ENCODE measurements at places on chromosomes 11 and 22. TPM values are rescaled to one million over a fixed set of nuclear protein-coding genes. Genes with fewer than 3 reads are reported as not detected.

DNA sequence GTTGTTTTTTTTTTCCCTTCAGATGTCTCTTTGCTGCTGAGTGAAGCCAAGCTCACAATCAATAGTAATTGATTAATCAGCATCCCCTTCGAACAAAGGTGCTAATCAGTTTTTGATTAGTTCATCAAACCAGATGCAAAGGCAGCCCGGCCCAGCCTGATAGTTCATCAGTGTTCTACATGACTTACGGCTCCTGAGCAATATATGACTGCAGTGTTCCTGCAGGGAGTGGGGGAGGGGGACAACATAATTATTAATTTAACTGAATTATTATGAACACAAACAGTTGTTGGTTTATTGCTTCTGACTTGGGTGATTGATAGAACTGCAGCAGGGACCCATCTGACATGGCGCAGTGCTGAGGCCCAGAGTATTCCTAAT is 315.3 kb downstream of the CADM1 start:
- DNase-seq, result no peak
- H3K4me1 ChIP-seq, result peaks cover 54% of the 10 kb centered on the region

- no peak overlapping the region for H3K27ac ChIP-seq
- H3K4me1 ChIP-seq, result no peaks in the 10 kb centered on the region
- H3K36me3 ChIP-seq, result no peaks in the 10 kb centered on the region
- no peaks in the 10 kb centered on the region for H3K27me3 ChIP-seq
- H3K4me3 ChIP-seq, result no peak overlapping the region
These were observed 137.0 kb upstream of the ANO3 start for GRCh38 chr11:26194881-26195280.

DNA sequence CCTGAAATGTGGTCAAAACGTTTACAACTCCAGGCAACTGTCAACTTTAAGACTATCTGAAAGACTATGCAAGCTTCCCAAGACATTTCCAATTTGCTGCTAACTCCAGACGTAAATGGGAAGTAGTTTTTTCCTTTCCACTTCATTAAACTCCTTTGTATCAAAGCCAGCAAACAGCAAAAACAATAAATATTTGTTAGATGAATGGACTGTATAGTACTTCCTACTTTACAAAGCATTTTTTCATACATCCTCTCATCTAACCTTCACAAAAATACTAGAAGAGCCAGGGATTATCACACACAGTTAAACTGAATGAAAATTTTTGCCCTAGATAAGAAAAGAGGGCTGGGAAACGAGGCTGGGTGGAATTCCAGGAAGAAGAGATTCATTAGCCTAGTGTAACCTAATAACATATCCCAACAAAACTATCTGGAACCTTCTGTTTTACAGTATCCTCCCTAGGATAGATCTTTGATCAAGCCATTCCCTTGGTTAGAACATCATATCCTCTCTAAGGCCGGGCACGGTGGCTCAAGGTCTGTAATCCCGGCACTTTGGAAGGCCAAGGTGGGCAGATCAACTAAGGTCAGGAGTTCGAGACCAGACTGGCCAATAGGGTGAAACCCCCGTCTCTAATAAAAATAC is 10.4 kb downstream of the NUP98 start:
- H3K27ac ChIP-seq, result peak overlapping the region; percentile 9

GRCh38 chr11:117564321-117564720 is 232.7 kb downstream of the DSCAML1 start:
- no peak overlapping the region for H3K27ac ChIP-seq
- H3K4me1 ChIP-seq, result no peaks in the 10 kb centered on the region
- no peaks in the 10 kb centered on the region for H3K27me3 ChIP-seq
- no peaks in the 10 kb centered on the region for H3K36me3 ChIP-seq
- no peak for DNase-seq

DNA sequence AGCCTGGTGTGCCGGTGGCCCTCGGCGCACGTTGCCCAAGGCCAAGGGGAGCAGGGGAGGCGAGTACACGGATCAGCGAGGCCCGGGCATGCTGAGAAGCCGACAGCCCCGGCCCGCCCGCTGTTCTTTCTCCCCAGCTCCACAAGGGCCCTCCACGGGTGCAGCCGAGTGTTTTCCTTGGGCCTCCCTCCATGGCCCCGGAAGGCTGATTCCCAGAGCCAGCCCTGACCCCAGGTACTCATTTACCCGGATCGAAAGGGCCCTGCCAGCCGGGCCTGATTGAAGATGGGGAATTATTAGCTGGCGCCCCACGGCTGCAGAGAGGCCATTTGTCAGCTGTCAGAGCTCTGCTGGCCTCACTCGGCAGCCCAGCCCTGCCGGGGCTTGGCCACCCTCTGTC is 53.1 kb downstream of the WNT7B start:
- no peak overlapping the region for H3K27ac ChIP-seq
- H3K4me1 ChIP-seq, result peaks cover 19% of the 10 kb centered on the region
- H3K27me3 ChIP-seq, result no peaks in the 10 kb centered on the region
- DNase-seq, result peak; percentile 72

DNA sequence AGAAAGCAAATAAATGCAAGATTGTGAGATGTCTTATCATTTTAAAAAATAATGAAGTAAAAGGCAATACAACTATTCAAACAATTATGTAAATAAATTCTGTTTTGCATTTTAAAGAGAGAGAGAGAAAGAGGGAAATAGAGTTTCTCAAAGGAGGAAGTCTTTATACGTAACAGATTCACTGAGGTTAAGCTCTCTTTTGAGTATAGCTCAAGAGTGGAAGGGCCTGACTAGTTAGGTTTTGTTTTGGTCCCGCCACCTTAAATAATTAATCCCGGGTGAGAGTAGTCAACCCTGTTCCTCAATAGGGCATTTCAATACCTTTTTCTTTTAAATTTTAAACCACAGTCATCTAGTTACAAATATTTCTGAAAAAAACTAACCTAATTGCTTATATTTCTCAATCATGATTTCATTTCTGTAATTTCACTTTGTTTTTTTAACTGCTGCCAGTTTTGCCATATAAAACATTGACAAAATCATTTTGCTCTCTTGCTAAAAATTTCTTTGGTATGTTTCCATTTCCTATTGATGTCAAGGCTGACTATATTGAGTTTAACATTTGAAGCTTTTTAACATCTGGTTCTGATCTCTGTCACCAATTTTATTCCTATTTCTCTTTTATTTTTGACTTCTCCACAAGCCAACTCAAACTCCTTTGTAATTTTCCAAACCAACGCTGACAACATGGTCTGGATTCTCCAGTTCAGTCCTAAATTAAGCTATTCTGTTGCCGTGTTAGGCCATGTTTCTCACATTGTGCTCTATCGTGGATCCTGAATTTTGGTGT is 10.3 kb downstream of the OR10D3 start:
- H3K27ac ChIP-seq, result no peak overlapping the region
- DNase-seq, result no peak
- H3K27me3 ChIP-seq, result no peaks in the 10 kb centered on the region
- no peaks in the 10 kb centered on the region for H3K4me1 ChIP-seq
- H3K4me3 ChIP-seq, result no peak overlapping the region

- no peak overlapping the region for H3K27ac ChIP-seq
- H3K4me3 ChIP-seq, result no peak overlapping the region
- DNase-seq, result no peak
- H3K27me3 ChIP-seq, result no peaks in the 10 kb centered on the region
These were observed 41.8 kb upstream of the PRR5 start for GRCh38 chr22:44660051-44660830.

GRCh38 chr11:119316729-119317591 is at the start of gene MCAM:
Gene MCAM, minus strand, starts transcription at chr11:119317130. Its CDS starts 29 bp downstream, at chr11:119317101.
- H3K27me3 ChIP-seq, result peaks cover 20% of the 10 kb centered on the region
- no peak within 1 kb of the TSS for H3K4me3 ChIP-seq
- H3K4me1 ChIP-seq, result peaks cover 51% of the 10 kb centered on the region
- no peaks in the 10 kb centered on the region for H3K36me3 ChIP-seq
- H3K27ac ChIP-seq, result peak within 1 kb of the TSS; percentile 81
- DNase-seq, result no peak

- no peak overlapping the region for H3K27ac ChIP-seq
- H3K4me1 ChIP-seq, result peaks cover 32% of the 10 kb centered on the region
- no peak overlapping the region for H3K4me3 ChIP-seq
- no peaks in the 10 kb centered on the region for H3K36me3 ChIP-seq
- no peaks in the 10 kb centered on the region for H3K27me3 ChIP-seq
These were observed 5.0 kb downstream of the TP53I11 start for GRCh38 chr11:44945666-44946065.

- no peak overlapping the region for H3K27ac ChIP-seq
- H3K36me3 ChIP-seq, result no peaks in the 10 kb centered on the region
- H3K27me3 ChIP-seq, result no peaks in the 10 kb centered on the region
These were observed 91.0 kb downstream of the FEZ1 start for GRCh38 chr11:125404811-125405790.

GRCh38 chr11:44313761-44314489 is 4.0 kb upstream of the ALX4 start:
- DNase-seq, result no peak
- no peaks in the 10 kb centered on the region for H3K36me3 ChIP-seq
- H3K4me3 ChIP-seq, result no peak overlapping the region

The PRRG4 gene
- 20.8 TPM for total RNA-seq

The MUC5B gene
- total RNA-seq, result not detected

The TCF20 gene
- total RNA-seq, result 82.4 TPM

The SORL1 gene
- total RNA-seq, result 73.8 TPM

The POU2AF2 gene
- not detected for total RNA-seq

The OR8A1 gene
- not detected for total RNA-seq

The PIWIL4 gene
- 3.8 TPM for total RNA-seq

The LDLRAD3 gene
- 9.3 TPM for total RNA-seq

Data from thyroid gland (tissue), 4 donors.